ENCODE measurements at places on chromosomes 7 and 10.

- DNase-seq, result no peak
These were observed 146.9 kb downstream of the EVX1 start for GRCh38 chr7:27389496-27389895.

DNA sequence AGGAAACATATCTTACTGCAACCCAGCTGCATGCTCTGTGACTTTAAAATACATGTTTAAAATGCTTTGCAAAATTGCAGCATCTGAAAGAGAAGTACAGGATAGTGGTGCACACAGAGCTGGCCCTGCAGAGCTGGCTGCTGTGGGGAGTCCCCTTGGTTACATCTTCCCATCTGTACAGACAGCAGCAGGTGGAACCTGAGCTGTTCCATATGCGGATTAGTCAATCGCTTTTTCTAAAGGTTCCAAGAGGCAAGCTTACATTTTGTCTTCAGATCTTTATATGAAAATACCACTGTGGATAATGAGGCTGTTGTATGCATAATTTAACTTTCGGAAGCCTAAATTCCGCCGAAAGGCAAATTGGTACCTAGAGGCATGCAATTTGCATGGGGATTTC, 444.1 kb downstream of the NRG3 start:
- DNase-seq, result no peak

- no peak for DNase-seq
These were observed 66.5 kb upstream of the ANKRD1 start for GRCh38 chr10:90987383-90987782.

- no peak for DNase-seq
These were observed 21.0 kb downstream of the ITPRIP start for GRCh38 chr10:104317269-104317710.

DNA sequence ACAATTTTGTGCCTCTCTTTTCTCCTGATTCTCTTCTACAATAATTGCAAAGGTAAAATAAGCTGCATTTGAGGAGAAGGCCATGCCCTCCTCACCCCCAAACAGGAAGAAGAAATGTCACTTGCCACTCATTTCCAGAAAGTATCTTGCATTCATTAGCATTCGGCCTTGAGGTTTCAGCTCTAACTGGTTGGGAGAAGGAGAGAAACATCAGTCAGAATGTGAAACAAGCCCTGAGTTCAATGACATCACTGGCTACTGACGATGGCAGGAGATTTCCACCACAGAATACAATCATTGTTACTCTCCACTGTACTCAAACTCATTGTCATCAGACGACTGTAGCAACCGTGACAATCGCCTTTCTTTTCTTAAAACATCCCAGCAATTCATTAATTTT, 72.8 kb downstream of the PRKCQ start:
- DNase-seq, result no peak

GRCh38 chr10:60648761-60649160, 129.5 kb upstream of the CDK1 start:
- DNase-seq, result no peak

GRCh38 chr7:5359344-5359743, 64.3 kb downstream of the TNRC18 start:
- DNase-seq, result no peak

DNA sequence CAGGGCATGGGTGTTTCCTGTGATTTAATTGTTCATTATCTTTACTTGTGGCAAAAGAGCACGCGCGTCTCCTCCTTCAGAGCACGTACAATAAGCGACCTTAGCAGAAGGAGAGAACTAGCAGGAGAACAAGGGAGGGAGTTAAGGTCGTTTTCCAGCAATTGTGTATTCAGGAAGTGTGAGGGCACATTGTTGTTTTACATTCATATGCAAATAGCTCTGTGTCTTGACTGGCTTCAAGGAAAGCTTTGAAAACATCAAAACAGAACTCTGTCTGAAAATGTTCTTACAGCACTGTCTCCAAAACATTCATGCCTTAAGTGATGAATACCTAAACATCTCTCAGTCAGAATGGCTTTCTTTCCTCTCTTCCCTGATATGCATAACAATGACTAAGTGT, 499.1 kb downstream of the ACTR3B start:
- DNase-seq, result no peak

- peak; percentile 31 for DNase-seq
These were observed at the start of gene FRMPD2 for GRCh38 chr10:48274636-48275035. TSS of gene FRMPD2 (minus strand) at chr10:48274696. CDS start at chr10:48274567, 129 bp downstream.

- DNase-seq, result no peak
These were observed 25.1 kb downstream of the DDIT4 start for GRCh38 chr10:72298592-72299519.
